Keratinocyte (primary cell): ENCODE measurements at places on chromosomes 11 and 22.

- H3K27me3 ChIP-seq = no peaks in the 10 kb centered on the region
- H3K4me1 ChIP-seq = no peaks in the 10 kb centered on the region
- H3K36me3 ChIP-seq = no peaks in the 10 kb centered on the region
- H3K4me3 ChIP-seq = no peak overlapping the region
- no peak for DNase-seq
Measured at GRCh38 chr11:41273908-41274307, 185.5 kb downstream of the LRRC4C start.

DNA sequence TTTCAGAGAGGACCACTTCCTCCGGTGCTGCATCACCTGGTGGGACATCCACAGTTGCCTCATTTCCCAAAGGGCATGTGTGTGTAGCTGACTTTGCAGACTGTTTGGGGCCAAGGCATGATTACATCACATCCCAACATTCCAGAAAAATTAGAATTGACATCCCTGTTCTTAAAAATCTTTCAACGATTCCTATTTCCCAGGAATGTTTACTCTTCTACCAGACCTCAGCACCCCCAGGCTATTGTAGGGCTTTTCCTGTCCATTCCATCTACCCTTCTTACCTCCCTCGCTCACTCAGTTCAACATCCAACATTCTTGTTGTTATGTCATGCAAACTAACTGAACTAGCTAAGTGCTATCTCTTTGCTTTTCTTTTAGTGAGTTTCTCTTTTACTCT is 37.3 kb downstream of the PIWIL4 start:
- H3K27me3 ChIP-seq = no peaks in the 10 kb centered on the region
- H3K4me1 ChIP-seq = no peaks in the 10 kb centered on the region
- H3K36me3 ChIP-seq = no peaks in the 10 kb centered on the region
- no peak overlapping the region for H3K27ac ChIP-seq
- no peak overlapping the region for H3K4me3 ChIP-seq

GRCh38 chr11:75324740-75325139 is 26.7 kb downstream of the ARRB1 start:
- H3K36me3 ChIP-seq = no peaks in the 10 kb centered on the region
- H3K4me3 ChIP-seq = no peak overlapping the region
- no peak for DNase-seq
- no peaks in the 10 kb centered on the region for H3K27me3 ChIP-seq
- no peak overlapping the region for H3K27ac ChIP-seq

- no peak for DNase-seq
- H3K27ac ChIP-seq = no peak overlapping the region
- H3K36me3 ChIP-seq = no peaks in the 10 kb centered on the region
Measured at GRCh38 chr11:16572945-16573344, 165.5 kb upstream of the C11orf58 start.

DNA sequence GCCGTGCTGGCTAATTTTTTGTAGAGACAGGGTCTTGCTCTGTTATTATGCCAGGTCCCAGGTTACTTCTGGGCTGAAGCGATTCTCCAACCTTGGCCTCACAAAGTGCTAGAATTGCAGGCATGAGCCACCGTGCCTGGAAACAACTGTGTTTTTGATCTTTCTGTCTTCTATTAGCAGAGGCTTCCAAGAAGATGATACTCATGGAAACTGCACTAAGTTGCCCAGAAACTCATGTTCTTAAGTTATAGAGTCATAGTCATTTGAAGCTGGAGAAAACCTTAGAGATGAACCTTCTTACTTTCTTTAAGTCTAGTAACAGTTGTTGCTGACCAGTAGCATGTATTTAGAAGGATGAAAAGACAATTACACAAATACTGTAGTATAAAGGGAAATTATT is 37.1 kb upstream of the HSPA8 start:
- no peak overlapping the region for H3K27ac ChIP-seq
- H3K27me3 ChIP-seq = no peaks in the 10 kb centered on the region
- H3K4me1 ChIP-seq = no peaks in the 10 kb centered on the region
- DNase-seq = no peak
- no peak overlapping the region for H3K4me3 ChIP-seq

GRCh38 chr11:62182147-62182891 is 7.7 kb upstream of the SCGB1D1 start:
- peaks cover 3% of the 10 kb centered on the region for H3K27me3 ChIP-seq
- no peak for DNase-seq
- H3K27ac ChIP-seq = no peak overlapping the region
- no peak overlapping the region for H3K4me3 ChIP-seq
- no peaks in the 10 kb centered on the region for H3K36me3 ChIP-seq
